Omental fat pad (tissue), 4 donors: ENCODE measurements at places on chromosomes 16 and 17. TPM values are rescaled to one million over a fixed set of nuclear protein-coding genes. Genes with fewer than 3 reads are reported as not detected.

DNA sequence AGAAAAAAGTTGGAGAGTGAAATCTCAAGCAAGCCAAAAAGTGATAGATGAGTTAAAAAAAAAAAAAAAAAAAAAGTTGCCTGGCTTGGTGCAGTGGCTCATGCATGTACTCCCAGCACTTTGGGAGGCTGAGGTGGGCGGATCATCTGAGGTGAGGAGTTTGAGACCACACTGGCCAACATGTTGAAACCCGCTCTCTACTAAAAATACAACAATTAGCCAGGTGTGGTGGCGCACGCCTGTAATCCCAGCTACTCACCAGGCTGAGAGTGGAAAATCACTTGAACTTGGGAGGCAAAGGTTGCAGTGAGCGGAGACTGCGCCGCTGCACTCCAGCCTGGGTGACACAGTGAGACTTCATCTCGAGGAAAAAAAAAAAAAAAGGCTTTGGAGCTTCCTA is 668.8 kb downstream of the WWOX start:
- no peak for DNase-seq

DNA sequence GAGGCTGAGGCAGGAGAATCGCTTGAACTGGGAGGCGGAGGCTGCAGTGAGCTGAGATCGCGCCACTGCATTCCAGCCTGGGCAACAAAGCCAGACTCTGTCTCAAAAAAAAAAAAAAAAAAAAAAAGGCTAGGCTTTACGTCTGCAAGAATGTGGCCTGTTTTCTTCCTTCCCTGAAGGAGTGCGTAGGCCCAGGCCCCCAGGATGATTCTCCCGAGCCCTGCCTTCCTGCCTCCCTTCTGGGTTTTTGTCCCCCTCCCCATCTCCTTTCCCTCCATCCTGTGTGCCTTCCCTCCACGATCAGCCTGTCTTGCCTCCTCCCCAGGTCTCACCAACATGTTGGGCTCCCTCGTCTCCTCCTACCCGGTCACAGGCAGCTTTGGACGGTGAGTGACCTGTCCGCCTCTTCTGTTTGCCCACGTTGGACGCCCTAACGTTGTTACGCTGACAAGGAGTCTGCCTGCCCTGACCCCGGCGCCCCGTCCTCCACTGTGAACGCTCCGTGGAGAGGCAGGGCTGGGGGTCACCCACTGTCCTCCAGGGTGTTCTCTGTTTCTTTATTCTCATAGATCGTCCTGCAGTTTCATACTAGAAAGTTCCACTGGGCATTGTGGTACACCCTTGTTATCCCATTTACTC is 15.7 kb upstream of the RNF213 start:
- no peak for DNase-seq

- no peak for DNase-seq
Observed at GRCh38 chr17:42817866-42818265, 6.2 kb downstream of the BECN1 start.

CMTM2 gene
- total RNA-seq: 5.7 TPM

ZP2 gene
- total RNA-seq: not detected
